Activated CD8-positive, alpha-beta T cell treated with anti-CD3 and anti-CD28 coated beads, Interleukin-2, amount 10 ng/mL, durations not matched to agents 7 days and 5 days (primary cell): ENCODE measurements at places on chromosomes 5 and 9. TPM values are rescaled to one million over a fixed set of nuclear protein-coding genes. Genes with fewer than 3 reads are reported as not detected.

The LCN15 gene
- total RNA-seq: not detected

The CAMSAP1 gene
- total RNA-seq: 21.5 TPM

The SLC45A2 gene
- total RNA-seq: not detected

The SLCO6A1 gene
- not detected for total RNA-seq

The PRUNE2 gene
- total RNA-seq: 0.16 TPM

The INSL6 gene
- total RNA-seq: not detected

The KIF27 gene
- total RNA-seq: 1.9 TPM

The LRRC26 gene
- total RNA-seq: not detected

The PDLIM4 gene
- not detected for total RNA-seq

The SHC3 gene
- not detected for total RNA-seq

The NOTCH1 gene
- total RNA-seq: 86.6 TPM

The GKAP1 gene
- total RNA-seq: 2.4 TPM

The OTULINL gene
- 68.3 TPM for total RNA-seq

The PCDHA10 gene
- not detected for total RNA-seq

The PSD2 gene
- total RNA-seq: not detected

The C5 gene
- 2.3 TPM for total RNA-seq

The LIFR gene
- total RNA-seq: not detected

The IRX4 gene
- not detected for total RNA-seq

The AGTPBP1 gene
- 32.6 TPM for total RNA-seq

The TLE1 gene
- total RNA-seq: 0.50 TPM

The FOXD4 gene
- not detected for total RNA-seq

The SPATA31E1 gene
- total RNA-seq: not detected

The LCN10 gene
- 2.4 TPM for total RNA-seq

The PRSS3 gene
- not detected for total RNA-seq

The PCDHGA4 gene
- total RNA-seq: not detected

The ZDHHC11 gene
- 11.9 TPM for total RNA-seq

The TRPM3 gene
- not detected for total RNA-seq
